ENCODE measurements at places on chromosomes 13 and 19.

- no peak for DNase-seq
These were observed 107.7 kb upstream of the SPATA13 start for GRCh38 chr13:24052547-24053518.

DNA sequence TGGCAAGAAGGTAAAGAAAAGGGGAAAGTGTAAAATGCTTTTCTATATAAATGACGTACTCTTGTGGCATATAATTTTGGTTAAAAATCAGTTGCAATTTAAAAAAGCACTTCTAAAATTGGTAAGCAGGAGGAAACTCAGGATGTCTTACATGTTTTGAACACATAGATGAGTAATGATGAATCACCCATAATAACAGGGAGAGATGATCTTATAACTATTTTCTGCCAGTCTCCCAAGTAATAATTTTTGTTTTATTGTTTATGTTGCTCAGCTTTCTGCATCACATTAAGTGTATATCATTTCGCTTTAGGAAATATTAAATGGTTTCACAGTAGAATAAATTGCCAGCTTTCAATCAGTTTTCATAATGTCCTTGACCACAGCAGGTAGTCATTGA, 1430.7 kb upstream of the PCDH20 start:
- no peak for DNase-seq

GRCh38 chr19:39677961-39678889, 22.5 kb downstream of the LGALS16 start:
- no peak for DNase-seq

DNA sequence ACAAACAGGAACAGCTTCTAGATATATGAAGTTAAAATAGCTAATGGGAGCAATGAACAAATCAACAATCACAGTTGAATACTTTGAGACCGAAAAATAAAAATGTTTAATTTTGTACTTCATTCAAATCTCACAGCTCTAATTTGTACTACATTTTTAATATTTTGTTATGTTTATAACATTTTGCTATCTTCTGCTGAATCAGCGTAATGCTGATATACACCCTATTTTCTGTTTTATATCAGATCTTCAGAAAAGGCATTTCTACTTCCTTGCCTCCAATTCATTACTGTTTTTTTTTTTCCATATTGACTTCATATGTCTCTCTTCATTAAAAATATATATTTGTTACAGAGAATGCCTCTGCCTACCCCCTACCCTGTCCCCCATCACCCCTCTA, 27.9 kb upstream of the GPR183 start:
- no peak for DNase-seq

- no peak for DNase-seq
These were observed 39.6 kb downstream of the RAB20 start for GRCh38 chr13:110521946-110522345.

DNA sequence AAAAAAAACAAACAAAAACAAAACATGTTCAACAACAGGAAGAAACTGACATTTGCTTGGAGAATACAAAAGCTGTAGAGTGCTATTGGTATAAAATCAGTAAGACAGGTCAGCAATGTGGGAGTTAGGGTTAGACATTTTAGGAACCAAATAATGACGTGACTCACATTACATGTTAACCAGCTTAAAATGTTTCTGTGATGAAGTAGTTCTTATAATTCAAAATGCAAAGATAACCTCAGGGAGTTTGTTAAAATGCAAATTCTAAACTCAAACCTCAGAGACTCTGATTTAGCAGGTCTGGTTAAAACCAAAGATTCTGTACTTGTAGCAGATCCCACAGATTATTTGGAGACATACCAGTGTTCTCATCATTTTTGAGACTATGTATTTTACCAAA, 549.4 kb upstream of the SLITRK1 start:
- no peak for DNase-seq

DNA sequence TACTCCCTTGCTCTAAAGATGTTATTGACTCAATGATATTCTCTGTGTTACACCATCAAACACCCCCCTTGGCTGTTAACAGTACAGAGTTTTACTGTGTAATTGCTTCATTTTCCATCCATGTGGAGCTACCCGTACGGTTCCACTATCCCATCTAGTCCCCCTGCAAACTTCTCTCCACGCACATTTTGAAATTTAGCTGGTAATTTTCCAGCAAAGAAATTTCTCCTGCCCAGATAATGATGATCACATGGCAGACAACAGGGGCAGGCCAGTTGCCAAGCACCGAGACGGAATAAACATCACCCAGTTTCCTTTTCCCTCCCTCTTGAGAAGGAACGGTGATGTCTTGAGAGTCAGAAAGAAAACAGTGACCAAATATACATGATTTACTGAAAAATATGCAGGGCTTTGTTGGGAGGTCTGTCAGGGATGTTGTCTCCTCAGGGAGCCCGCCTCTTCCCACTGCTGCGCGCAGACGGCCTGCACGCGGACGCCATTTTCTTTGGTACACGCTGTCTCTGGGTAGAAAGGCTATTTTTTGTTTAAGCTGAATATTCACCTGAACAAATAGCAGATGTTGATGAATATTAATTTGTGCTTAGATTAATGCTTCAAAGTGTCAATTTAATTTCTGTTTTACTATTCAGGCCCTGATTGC, 109.9 kb downstream of the OLFM4 start:
- DNase-seq, result no peak

Measured in stimulated activated CD4-positive, alpha-beta T cell treated with anti-CD3 and anti-CD28 coated beads, Interleukin-12 subunit alpha, Interleukin-12 subunit beta, amount 100 ng/mL, for 48 hours (primary cell).